Spinal cord (tissue), 10 donors: ENCODE measurements at places on chromosomes 7 and 10.

DNA sequence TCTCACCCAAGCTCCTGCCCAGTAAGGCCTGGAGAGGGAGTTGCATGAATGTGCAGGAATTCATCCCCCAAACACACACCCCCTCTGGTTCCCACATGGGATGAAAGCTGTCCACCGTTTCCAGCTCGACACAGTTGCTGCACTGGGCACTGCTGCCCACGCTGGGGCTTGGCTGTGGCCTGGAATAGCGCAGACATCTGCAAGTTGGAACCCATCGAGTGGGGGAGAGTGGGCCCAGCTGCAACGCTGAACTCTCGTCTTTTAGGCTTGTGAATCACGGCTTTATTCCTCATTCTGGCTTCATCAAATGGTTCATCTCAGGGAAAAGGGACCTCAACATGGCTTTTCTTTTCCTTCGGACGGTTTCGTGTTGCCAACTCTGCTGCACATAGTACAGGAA is 264.7 kb downstream of the DNAJB6 start:
- no peak for DNase-seq

GRCh38 chr7:30652698-30653641 is 29.3 kb downstream of the CRHR2 start:
- DNase-seq: no peak

DNA sequence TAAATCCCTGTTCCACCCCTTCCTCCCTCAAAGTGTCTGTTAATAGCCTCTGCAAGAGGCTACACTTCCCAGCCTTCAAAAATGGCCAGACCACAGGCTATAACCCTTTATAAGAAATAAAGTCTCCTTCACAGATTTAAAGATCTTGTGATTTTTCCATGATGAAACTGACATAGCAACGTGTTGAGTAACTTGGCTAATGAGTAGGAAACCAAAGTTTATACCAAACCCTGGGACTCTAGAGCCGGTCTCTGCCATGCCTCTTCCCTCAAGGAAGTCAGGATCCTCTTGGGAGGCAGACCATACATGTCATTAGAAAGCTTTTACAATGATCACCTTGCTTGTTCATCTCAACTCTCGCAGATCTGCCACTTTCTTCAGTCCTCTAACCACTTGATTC is 44.4 kb downstream of the GRM8 start:
- DNase-seq: no peak

- no peak for DNase-seq
Measured at GRCh38 chr7:44906965-44907364, 21.6 kb upstream of the PURB start.

DNA sequence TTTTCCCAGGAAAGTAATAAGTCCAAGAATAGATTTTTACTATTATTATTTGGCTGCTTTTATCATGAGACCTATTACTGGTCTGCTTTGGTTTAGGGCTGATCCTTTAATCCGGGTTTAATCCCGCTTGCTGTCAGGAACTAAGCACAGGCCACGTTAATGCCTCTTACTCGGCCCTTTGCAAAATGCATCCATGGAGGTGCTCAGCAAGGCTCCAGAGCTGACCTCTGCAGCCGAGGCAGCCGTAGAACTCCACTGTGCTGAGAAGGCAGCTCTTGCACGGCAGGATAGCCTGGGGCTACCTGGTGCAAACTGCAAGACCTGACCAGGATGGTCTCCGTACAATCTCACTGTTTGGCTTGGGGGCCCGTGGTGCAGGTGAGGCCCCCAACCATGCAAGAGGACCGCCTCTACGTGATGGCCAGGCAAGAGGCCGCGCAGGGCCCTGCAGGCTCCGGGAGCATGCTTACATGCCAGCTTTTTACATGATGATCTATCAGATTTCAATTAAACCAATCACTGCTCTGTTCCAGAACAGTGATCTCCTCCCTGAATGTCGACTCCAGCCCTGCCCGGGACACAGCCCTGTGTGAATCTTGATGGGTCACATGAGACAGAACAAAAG is 10.4 kb upstream of the CALML3 start:
- DNase-seq: no peak

DNA sequence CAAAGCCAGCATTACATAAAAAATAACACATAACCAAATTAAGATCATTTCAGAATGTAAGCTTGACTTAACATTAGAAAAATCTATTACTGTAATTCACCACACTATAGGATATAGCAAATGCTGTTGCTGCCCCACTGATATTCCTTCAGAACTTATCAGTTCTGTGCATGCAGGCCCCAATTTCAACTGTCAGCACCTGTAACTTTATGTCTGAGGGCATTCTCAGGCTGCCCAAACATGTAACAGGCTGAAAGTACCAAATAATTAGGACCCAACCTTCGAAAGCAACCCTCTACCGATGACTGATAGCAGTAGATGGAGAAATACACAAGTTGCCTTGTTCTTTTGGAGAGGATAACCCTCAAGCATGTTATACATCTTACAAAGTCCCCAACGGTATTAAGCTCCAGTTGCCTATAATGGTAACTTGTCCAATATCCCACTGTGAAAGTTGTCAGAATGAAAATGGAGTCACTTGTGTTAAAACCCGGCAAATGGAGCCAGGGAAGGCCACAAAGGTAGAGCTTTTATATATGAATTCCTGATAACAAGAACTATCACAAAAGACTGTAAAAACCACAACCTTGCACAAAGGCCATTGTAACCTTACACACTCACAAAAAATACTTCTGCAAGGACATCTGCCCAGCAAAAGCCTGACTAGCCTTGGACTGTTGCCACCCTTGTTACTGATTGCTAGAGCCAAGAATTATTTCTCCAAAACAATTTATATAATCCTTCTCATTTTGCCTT is 66.9 kb upstream of the ZNF746 start:
- DNase-seq: no peak

GRCh38 chr7:77465256-77465655 is 49.1 kb upstream of the GSAP start:
- DNase-seq: no peak

DNA sequence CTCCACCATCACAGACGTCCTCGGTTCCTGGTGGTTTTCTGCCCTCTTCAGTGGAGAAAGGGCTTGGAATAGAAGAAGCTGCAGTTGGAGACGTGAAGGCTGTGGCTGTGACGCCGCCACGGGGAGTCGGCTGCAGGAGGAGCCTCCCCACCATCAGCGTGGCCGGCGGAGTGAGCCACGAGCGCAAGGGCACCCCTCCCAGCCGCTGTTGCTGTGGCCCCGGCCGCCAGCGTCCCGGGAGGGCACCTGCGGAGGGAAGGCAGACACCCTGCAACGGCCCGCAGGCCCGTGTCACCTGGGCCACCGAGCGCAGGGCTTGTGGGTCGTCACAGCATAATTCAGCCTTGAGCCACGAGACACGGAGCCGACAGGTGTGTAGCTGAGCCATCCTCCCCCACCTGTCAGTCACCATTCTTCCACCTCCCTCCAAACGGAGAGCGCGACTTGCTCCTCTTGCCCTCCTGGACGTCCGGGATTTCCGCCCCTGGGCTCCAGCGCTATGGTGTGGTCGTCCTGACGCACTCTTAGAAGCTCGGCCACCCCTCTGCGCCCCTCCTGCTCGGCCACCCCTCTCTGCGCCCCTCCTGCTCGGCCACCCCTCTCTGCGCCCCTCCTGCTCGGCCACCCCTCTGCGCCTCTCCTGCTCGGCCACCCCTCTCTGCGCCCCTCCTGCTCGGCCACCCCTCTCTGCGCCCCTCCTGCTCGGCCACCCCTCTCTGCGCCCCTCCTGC is 102.7 kb downstream of the PTPRN2 start:
- no peak for DNase-seq

- no peak for DNase-seq
Measured at GRCh38 chr7:36564489-36564888, 159.8 kb downstream of the AOAH start.
